Activated gamma-delta T cell treated with Interleukin-2 at 50 U/mL for 16 hours (primary cell): ENCODE measurements at places on chromosomes 5 and 9.

DNA sequence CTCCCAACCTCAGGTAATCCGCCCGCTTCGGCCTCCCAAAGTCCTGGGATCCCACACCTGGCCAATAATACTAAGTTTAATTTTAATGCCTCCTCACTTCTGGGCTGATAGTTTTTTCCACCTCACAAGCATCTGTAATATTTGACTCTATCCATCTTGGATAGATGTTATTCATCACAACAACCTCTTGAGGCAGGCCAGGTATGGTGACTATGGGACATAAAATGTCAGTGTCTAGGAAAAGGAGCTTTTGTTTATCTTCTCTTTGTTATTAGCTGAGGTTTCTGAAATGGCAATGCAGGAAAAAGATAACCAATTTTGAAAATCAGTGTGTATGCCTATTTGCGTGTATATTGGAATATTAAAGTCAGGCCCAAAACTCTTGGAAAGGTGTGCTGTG lies 1.2 kb upstream of the CCDC69 start:
- no peak for DNase-seq

DNA sequence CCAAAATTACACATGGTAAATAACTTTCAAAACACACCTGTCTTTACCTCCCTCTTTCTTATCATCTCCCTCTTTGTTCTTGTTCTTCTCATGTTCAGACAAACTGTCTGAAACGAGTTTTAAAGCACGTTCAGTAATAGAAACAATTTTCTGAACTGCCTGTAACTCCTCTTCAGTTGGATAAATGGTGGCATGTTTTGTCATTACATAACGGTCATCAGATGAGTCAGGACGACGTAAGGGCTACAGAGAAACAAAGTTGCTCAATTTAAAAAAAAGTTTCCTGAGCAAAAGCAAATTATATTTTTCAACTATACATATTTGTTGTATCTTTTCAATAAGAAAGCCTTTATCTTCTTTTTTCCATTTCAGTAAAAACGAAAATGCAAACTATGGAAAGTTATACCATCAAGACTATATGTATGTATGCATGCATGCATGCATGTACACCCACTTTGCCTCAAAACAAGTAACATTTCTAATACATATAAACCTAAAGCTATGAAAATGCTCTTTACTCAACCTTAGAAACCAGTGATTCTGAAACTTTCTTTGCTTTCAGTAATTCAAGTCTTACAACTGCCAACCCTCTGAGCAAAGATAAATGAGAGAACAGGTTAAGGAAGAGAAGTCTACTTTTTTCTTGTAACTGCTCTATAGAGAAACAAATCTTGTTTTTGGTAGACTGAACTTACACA lies 56.0 kb downstream of the ZFR start:
- no peak for DNase-seq

DNA sequence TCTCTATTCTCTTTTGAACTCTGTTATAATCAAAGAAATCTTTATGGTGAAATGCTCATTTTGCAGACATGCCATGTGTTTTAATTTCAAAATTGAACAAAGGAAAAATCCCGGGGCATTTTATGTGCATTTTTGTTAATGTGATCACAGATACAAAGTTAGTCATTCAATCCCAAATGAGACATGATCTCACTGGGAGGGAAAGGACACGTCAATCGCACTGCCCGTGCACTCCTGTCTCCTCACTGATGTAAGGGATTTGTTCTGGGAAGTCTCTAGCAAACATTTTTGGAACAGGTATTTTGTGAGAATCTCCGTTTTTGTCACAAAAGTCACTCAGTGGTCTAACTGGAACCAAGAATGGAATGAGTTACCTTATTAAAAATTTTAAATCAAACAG lies 97.9 kb upstream of the RANBP6 start:
- DNase-seq, result no peak

DNA sequence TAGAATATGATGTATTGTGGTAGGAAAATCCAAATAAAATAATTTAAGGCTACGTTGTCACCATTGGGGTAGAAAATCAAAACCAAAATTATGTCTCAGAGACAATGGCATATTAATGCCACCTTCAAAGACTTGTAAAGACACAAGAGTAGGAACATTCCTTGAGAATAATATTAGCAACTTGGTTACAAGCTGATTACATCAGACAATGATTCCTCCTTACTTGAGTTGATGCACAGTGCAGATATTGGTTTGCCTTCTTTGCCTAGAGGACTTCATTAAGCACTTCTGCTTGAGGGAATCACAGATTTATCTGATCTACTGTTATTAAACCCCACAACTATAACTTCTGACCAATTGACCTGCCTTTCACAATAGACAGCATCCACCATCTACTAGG lies 500.2 kb downstream of the CDH9 start:
- DNase-seq, result no peak

DNA sequence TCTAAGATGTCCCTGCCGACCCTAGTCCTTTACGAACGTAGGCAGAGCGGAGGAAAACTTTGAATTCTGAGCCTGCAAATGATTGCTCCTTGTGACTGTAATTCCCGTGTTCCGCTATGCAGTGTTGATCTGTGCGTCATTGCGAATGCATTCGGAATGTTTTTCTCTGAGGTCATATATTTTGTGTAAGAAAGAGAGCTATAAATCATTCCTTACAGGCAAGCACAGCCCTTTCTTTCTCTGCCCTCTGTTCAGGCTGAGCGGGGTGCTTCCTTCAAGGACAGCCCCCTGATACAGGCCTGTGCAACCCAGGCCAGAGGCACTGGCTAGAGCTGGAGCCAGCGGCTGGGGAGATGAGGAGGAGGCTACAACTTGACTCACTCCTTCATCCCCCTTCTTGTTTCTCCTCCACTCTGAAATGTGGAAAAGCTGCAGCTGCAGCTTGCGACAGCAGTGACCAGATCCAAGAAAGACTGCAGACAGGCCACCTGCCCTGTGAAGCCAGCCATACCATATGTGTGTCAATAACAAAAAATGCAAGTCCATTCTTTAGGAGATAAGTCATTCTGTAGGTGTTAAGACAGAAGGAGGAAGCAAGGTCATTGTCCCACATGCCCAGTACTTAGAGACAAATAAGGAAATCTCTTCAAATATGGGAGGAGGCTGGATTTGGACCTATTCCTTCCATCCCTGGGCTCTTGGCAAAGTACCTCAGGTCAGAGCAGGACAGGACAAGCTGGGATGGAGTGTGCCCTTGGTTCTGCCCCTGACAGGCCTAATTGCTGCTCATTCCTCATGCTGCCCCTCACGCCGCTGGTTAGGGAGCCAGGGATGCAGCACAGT lies 345.7 kb upstream of the WWC1 start:
- no peak for DNase-seq

DNA sequence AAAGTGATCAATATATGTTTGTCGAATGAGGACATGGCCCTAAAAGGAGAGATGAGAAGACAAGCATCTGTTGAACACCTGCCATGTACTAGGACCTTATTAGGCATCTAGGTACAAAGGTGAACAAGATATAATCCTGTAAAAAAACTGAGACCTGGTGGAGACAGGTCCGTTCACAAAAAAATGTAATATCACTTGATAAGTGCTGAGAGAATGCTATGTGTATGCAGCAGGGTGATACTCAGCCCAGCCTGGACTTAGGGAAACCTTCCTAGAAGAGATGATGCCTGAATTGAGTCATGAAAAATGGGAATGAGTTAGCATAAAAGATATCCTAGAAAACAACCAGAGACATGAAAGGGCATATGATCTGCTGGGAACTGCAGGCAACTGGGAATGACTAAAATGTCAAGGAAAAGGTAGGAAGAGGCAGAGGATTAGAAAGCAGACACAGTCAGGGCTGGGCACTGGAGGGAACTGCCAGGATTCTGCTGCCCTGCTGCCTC lies 108.5 kb downstream of the ADRB2 start:
- DNase-seq, result no peak

GRCh38 chr9:16257604-16258003 lies 612.9 kb downstream of the BNC2 start:
- no peak for DNase-seq

DNA sequence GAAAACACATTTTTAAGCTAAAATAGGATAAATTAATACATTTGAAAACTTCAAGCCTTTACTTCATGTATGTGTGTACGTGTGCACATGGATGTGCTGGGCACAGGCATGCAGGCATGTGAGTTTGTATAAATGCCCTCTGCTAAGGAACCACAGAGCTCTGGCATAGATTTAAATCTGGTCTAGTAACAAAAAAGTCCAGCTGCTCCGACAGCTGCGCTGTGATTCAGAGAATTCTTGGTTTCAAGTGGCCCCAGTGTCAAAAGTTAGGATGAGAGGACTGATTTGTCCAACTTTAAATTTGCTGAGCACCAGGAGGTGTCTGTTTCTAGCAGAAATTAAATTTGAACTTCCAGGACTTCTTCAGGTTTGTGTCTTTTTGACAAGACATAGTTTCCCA lies 203.7 kb upstream of the TUT7 start:
- DNase-seq, result no peak

DNA sequence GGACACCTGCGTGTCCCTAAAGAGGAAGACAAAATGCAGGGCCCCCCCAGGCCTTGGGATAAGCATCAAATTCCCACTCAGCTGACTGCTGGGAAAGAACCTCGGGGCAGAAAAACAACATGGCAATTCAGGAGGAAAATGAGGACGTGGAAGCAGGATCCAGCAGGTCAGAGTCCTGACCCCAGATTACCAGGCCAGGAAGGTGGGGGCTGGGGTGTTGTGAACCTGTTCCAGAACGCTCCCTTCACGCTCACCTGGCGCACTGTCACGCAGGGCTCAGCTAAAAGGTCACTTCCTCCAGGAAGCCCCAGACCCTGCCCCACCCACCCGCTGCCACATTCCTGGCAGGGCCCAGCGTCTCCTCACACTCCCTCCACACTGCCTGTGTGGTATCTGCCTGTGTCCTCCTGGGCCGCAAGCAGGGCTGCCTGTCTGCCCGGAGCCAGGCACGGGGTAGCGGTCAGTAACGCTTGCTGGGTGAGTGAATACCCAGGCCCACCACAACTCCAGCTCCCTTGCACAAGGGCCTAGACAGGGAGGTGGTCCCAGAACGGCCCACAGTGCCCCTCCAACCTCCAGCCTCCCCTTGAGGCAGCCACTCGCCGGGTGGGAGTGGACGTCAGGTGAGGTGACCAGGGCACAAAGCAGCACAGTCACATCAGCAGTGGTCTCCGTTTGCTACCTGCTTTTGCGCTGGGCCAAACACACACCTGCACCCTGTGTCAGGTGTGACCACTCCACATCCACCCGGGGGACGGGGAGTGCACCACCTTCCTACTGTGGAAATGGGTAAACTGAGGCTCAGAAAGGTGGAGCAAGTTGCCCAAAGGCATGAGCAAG lies 18.1 kb downstream of the VAV2 start:
- DNase-seq, result no peak

DNA sequence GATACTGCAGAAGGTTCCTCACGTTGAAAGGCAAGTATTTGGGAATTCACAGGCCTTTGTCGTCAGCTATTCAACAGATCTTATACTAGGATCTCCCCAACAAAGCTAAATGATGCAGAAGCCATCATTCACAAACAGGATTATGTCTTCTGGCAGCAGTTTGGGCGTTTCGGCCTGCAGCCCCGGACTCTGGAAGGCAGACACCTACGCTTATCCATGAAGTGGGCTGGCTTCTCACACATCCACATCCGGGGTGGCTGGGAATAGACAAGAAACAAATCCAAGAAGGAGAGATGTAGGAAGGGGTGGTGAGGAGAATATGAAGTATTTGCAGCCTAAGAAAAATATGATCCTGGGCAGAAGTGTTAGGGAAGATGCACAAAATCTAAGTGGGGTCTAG lies 471.9 kb downstream of the AGTPBP1 start:
- DNase-seq, result no peak
